Progenitor cell of endocrine pancreas (in vitro differentiated cells): ENCODE measurements at places on chromosomes 7 and 10.
A peak's percentile ranks its signal among the peaks of the same experiment; 100 is the strongest.

DNA sequence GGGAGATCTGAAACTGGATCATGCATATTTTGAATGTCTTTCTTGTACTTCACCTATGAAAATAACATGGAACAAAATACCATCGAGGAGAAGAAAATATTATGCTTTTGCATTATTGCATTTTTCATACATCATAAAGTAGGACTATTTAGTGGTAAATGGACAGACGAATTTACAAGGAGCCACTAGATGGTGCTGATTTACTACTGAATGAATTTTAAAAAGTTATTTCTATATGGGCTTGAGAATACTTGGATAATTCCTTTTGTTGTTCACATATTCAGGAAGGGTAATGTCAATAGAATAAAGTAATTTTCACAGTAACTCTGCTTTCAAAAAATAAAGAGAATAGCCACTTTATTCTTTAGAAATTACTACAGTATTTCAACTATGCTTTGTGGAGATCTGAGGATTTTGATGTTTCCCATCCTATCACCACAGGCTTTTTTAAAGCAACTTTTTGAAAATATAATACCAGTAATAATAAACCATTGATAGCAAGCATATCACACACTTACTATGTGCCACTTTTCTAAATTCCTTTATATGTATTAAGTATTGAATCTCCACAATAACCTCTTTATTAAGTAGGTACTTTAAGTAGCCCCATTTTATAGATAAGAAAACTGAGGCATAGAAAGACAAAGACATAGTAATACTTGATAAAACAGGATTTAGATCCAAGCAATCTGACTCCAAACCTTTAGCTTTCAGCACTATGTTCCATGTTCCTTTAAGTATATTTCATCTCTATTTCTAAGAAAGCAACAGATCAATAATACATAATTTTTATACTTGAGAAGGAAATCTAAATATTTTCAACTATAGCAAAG is 38.6 kb downstream of the NEBL start:
- no peaks in the 10 kb centered on the region for H3K27me3 ChIP-seq
- H3K36me3 ChIP-seq: no peaks in the 10 kb centered on the region
- no peaks in the 10 kb centered on the region for H3K4me1 ChIP-seq
- DNase-seq: no peak
- no peak overlapping the region for H3K27ac ChIP-seq

DNA sequence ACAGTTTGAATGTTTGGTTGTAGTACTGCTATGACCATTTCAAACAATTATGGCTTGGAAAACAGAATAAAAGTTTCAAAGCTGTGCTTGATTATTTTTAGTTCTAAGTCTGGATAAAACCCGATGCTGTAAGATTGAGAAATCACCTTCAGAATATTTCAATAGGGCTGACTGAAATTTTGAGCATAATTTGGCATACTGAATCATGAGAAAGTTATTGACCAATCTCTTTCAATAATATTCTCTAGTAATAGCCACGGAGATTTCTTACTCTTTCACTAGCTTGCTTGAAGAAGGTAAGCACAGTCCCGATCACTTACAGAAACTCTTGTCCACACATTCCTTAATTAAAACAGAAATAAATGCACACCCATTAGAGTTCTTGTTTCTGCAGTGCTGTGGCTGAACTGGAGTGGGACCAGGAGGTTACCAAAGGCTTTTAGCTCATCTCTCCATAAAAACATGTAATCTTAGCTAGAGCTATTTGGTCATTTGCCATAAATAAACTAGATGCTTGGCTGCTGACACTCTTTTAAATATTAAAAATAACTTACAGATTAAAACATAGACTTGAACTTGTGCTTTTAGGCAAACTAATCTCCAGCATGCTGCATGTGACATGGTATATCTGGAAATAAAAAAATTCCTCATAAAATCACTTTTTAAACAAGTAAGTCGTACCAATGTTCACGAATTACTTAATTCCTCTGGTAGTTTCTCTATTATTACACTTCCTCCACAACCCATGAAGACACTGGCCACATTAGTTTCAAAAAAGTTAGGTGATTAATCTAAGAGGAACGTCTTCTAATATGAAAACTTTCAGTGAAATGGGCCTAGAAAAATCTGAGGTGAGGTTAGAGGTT is 97.8 kb downstream of the AGMO start:
- H3K27ac ChIP-seq: no peak overlapping the region
- no peak overlapping the region for H3K4me3 ChIP-seq
- DNase-seq: no peak
- no peaks in the 10 kb centered on the region for H3K27me3 ChIP-seq

- no peaks in the 10 kb centered on the region for H3K4me1 ChIP-seq
- DNase-seq: no peak
Measured at GRCh38 chr10:100767422-100767775, 22.0 kb downstream of the PAX2 start.

DNA sequence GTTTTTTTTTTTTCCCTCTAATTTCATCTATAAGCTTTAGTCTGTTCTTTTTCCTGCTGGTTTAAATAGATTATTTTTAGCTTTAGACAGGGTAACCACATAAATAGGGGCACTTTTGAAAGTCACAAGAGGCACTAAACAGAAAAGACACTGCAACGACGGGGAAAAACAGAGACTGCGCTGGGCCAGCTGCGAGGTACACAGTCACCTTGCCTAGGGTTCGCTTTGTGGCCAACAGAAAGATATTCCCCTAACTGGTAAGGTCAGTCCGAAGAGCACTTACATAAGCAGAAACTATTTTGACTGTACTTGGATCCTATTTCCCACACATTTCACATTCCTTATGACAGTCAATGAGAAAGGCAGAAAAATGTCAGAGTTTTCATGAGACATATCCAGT is 175.6 kb upstream of the PHF14 start:
- H3K4me3 ChIP-seq: no peak overlapping the region
- no peaks in the 10 kb centered on the region for H3K36me3 ChIP-seq
- no peak overlapping the region for H3K27ac ChIP-seq
- no peak for DNase-seq
- H3K4me1 ChIP-seq: no peaks in the 10 kb centered on the region

DNA sequence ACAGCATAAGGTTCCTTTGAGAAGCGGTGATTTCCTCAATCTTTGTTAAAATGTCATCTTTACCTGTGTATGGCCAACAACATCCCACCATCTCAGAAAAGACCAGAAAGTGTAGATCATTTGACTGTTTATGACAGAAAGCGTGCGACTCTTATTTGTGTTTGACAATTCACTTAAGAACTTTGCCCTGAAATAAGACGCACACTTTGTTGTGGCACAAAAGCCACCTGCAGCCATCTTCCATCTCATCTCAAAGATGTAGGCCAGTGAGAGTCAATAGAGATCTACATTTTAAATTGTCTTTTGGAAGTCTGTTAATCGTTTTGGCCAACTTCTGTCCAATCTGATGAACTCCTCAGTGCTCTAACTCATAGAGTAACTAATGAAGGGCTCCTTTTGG is 114.0 kb downstream of the CALN1 start:
- H3K27ac ChIP-seq: no peak overlapping the region
- peaks cover 3% of the 10 kb centered on the region for H3K27me3 ChIP-seq
- no peaks in the 10 kb centered on the region for H3K36me3 ChIP-seq
- no peak for DNase-seq
- H3K4me1 ChIP-seq: no peaks in the 10 kb centered on the region
- no peak overlapping the region for H3K4me3 ChIP-seq

GRCh38 chr10:43419997-43420368 is 11.0 kb upstream of the HNRNPF start:
- H3K4me3 ChIP-seq: peak overlapping the region; percentile 8
- DNase-seq: no peak
- peaks cover 2% of the 10 kb centered on the region for H3K36me3 ChIP-seq
- peak overlapping the region; percentile 86 for H3K27ac ChIP-seq
- peaks cover 5% of the 10 kb centered on the region for H3K4me1 ChIP-seq

DNA sequence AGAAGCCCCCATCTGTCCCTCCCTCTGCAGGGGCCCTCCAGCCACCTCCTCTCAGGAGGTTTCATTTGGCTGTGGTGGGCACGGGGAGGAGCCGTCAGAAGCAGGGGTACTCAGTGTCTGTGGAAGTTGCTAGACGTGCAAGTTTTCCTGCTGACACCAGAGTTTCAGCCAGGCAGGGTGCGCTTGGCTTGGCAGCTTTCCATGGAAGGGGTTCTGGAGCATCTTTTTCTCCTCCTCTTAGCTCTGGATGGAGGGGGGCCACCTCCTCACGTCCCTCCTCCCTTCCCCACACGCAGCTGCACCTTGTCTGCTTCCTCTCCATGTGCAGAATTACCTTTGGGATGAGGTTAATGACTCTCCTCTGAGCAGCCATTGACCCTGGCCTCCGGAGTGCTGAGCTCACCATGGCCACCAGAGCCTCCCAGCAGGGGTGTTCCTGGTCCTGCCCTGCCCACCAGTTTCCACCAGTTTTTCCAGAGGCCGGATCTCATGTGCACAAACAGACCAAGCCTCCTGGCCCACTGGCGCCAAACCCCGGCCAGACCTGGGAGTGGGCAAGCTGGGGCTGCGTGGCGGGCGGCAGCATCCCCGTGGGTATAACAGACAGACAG is 579.8 kb upstream of the FOXK1 start:
- no peak overlapping the region for H3K4me3 ChIP-seq
- no peaks in the 10 kb centered on the region for H3K4me1 ChIP-seq
- H3K36me3 ChIP-seq: no peaks in the 10 kb centered on the region
- no peak for DNase-seq
- no peak overlapping the region for H3K27ac ChIP-seq
- no peaks in the 10 kb centered on the region for H3K27me3 ChIP-seq

- H3K4me3 ChIP-seq: no peak overlapping the region
- H3K27ac ChIP-seq: no peak overlapping the region
- DNase-seq: no peak
- H3K36me3 ChIP-seq: no peaks in the 10 kb centered on the region
- H3K27me3 ChIP-seq: no peaks in the 10 kb centered on the region
- no peaks in the 10 kb centered on the region for H3K4me1 ChIP-seq
Measured at GRCh38 chr10:92278996-92279696, 11.7 kb downstream of the CPEB3 start.

- H3K27me3 ChIP-seq: peaks cover 3% of the 10 kb centered on the region
- H3K4me1 ChIP-seq: no peaks in the 10 kb centered on the region
- H3K27ac ChIP-seq: no peak overlapping the region
- no peak overlapping the region for H3K4me3 ChIP-seq
- H3K36me3 ChIP-seq: no peaks in the 10 kb centered on the region
Measured at GRCh38 chr10:60757420-60757895, 20.8 kb upstream of the CDK1 start.

GRCh38 chr7:128833148-128833945 is 3.1 kb downstream of the FLNC start:
- no peak overlapping the region for H3K27ac ChIP-seq
- no peak overlapping the region for H3K4me3 ChIP-seq
- H3K36me3 ChIP-seq: no peaks in the 10 kb centered on the region
- H3K27me3 ChIP-seq: peaks cover 47% of the 10 kb centered on the region
- no peak for DNase-seq

GRCh38 chr10:117457071-117457810 is 82.0 kb upstream of the PDZD8 start:
- no peaks in the 10 kb centered on the region for H3K4me1 ChIP-seq
- DNase-seq: no peak
- no peak overlapping the region for H3K4me3 ChIP-seq
- peaks cover 9% of the 10 kb centered on the region for H3K27me3 ChIP-seq
- no peaks in the 10 kb centered on the region for H3K36me3 ChIP-seq

GRCh38 chr10:75305675-75306074 is 69.9 kb upstream of the COMTD1 start:
- peaks cover 4% of the 10 kb centered on the region for H3K27me3 ChIP-seq
- no peaks in the 10 kb centered on the region for H3K4me1 ChIP-seq
- DNase-seq: no peak
- no peak overlapping the region for H3K4me3 ChIP-seq
- H3K27ac ChIP-seq: no peak overlapping the region
- peaks cover 2% of the 10 kb centered on the region for H3K36me3 ChIP-seq

DNA sequence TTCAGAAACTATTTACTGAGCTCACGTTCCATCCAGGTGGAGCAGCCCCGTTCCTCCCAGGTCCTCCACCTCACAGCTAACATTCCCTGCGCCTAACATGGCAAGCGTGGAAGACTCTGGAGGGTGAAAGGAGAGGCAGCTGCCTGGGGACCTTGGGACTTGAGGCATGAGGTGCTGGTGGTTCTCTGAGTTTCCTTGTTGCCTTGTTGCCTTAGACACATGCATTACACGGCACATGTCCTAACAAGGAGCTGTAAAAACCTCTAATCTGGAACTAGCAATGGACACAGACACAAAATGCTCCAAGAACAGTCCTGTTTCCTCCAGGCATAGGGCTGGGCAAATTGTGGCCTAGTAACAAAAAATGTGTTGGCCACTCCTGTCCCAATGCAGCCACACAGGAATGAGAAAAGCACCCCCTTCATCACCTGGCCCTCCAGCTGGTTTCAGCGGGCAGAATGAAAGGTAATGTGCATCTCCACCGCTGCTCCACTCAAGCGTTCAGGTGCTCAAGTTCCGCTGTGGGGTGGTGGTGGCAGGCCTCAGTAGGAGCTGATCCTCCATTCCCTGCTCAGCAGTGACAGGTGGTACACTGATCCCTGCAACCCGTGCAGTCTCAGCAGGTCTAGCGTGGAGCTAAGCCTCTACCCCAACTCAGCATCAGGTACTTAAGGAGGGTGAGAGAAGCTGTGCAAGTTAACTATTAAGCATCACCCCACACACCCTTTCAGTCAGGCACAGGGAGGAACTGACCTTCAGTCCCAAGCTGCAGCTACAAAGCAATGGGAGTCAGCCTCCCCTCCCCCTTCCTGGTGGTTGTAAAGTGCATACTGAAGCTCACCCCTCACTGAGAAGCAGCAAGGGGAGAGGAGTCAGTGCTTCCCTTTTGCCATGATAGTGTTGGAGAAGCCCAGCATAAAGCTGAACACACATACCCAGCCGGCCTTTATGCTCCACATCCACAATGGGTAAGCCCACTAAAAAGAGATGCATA is 382.8 kb downstream of the SDK1 start:
- H3K27me3 ChIP-seq: no peaks in the 10 kb centered on the region
- no peak for DNase-seq
- H3K4me1 ChIP-seq: peaks cover 17% of the 10 kb centered on the region
- no peak overlapping the region for H3K4me3 ChIP-seq

DNA sequence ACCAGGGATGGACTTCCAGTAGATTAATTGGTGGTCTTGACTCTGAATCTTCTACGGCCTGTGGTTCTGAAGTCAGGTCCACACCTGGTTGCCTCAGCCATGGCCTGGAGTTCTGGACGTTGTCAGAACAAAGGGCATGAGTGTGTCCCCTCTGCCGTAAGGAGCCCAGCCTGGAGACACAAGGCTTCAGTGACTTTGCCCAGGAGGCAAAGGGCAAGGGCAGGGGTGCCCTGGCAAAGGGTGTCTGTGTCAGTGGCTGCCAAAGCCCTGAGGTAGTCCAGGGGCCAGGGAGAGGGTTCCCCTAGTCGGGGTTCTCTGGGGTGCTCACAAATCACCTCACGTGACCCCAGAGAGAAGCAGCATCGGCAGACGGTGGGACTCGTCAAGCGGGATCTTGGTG is 273.2 kb upstream of the ZNF32 start:
- H3K27ac ChIP-seq: no peak overlapping the region
- H3K27me3 ChIP-seq: peaks cover 15% of the 10 kb centered on the region
- H3K4me3 ChIP-seq: no peak overlapping the region
- no peak for DNase-seq
- no peaks in the 10 kb centered on the region for H3K4me1 ChIP-seq
- no peaks in the 10 kb centered on the region for H3K36me3 ChIP-seq
